ENCODE measurements at places on chromosomes 3 and 15.

- peak; percentile 74 for DNase-seq
Observed at GRCh38 chr3:66816090-66816761, 181.9 kb upstream of the KBTBD8 start.

- DNase-seq, result no peak
Observed at GRCh38 chr3:47414161-47414564, 33.3 kb downstream of the PTPN23 start.

DNA sequence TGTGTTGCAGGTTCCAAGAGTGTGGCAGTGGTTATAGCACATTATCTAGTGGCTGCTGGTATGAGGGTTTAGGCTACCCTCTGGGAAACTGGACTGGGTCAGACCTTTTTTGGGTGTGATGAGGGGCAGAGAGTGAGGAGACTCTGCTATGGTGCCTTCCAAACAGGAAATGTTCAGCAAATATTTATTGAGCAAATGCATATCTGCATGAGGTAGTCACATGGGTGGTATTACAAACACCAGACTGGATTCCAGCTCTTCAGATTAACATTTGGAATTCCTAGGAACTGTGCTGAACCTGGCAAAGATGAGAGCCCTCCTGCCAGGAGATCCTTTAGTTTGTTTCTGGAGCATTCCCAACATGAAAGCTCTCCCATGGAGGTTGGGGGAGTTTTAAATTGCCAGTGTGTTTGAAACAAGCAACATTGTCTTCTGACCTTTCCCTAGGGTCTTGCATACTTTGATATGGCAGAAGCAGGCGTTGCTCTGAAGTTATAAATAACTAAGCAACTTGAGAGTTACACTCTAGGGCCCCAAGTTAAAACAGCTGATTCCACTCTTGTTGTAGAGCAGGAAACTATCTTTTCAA is 341.2 kb upstream of the C2CD4B start:
- peak; percentile 63 for DNase-seq

DNA sequence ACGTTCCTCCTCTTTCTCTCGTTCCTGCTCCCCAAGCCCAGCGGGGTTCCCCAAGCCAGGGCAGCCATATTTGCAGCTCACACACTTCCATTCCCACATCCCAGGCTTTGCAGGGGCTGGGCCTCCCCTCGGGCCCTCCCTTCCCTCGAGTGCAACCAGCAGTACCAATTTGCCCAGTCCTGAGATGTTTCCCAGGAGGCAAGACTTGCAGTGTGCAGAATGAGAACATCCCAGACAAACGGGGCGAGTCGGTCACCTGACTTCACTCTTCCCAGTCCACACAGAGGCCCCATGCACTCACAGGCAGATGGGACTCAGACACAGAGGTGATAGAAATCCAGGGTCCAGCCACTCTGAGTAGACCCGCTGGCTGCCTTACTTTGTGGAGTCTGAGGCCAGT is 56.2 kb upstream of the SLC6A6 start:
- peak; percentile 59 for DNase-seq

Data from SK-MEL-5 (cell line).